ENCODE measurements at places on chromosomes 7 and 10.

DNA sequence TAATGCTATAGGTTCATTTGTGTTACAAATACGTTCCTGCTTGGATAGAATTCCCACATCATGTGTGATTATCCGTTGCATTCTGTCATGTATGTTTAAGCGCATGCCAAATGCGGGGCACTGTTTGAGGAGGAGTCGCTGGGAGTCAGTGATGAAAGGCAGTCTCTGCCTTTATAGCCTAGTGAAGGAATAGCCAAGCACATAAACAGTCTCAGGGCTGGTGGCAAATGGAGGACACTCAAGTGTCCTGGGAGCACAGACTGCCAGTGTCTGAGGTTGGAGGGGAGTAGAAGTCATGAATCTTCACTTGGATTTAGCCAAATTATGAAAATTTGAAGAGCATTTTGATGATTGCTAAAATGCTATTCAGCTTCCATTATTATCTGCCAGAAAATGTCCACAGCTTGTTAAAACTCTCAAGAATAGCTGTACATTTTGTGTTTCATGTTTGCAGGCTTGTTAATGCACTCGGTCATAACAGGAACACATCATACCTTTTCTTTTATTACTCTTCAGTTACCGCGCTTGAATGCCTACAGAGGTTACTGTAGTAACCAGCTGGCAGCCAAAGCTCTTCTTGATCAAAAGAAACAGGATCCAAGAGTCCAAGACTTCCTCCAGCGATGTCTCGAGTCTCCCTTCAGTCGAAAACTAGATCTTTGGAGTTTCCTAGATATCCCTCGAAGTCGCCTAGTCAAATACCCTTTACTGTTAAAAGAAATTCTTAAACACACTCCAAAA, 41.6 kb downstream of the NET1 start:
- DNase-seq, result no peak

- DNase-seq, result no peak
These were observed 269.0 kb downstream of the RPS24 start for GRCh38 chr10:78302739-78302988.

DNA sequence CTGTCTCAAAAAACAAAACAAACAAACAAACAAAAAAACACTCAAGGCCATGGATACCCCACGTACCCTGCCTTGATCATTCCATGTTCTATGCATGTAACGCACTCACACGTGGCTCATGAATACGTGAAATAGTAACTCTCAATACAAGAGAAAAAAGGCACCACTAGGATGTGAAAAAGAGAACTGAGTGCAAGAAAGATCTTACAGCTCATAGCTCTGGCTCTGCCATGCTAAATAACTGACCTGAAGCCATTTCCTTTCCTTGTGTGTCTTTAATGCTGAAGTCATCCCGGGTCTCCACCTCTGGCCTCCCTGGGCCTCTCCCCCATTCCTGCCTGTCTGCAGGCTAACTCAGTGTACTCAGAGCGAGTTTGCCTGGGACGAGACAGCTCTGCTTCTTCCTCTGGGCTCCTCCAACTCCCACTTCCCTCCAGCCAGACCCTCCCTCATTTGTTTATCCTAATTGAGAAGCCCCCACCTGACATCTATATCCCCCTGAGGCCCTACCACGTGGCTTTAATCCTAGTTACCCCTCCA, 117.3 kb downstream of the PRPF18 start:
- no peak for DNase-seq

DNA sequence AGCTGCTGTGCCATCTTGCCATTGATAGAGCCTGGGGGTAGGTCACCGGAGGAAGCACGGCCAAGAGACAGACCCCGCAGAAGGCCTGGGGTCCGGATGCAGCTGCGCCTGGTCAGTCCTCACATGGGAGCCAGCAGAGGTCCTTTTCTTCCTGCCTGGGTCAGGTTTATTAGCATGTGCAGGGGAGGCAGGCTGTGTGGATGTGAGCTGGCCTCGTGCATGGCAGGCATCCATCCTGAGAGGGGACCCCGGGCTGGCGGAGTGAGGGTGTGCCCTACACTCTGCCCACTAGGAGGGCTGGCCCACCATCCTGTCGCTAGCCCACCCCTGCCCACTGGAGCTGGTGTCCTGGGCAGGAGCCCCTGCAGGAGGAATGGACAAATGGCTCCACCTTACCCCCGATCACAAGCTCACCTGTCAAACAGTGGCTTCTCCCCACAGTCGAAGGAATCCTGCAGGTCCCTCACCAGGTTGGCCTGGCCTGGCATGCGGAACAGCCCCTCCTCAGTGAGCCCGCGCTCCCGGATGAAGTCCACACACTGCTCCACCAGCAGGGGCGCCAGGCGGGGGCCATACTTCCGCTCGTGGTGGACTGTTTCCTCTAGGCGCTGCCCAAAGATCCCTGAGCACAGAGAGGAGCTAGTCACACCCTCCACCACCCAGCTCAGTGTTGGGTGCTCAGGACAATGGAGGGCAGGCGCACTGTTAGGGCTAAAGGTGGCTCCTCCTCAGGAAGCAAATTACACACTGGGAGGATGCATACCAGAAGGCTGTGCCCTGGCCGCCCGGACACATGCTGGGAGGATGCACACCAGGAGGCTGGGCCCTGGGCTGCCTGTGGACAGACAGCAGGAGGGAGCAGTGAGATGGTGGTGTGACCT, 145.4 kb downstream of the ARHGAP22 start:
- DNase-seq, result no peak

DNA sequence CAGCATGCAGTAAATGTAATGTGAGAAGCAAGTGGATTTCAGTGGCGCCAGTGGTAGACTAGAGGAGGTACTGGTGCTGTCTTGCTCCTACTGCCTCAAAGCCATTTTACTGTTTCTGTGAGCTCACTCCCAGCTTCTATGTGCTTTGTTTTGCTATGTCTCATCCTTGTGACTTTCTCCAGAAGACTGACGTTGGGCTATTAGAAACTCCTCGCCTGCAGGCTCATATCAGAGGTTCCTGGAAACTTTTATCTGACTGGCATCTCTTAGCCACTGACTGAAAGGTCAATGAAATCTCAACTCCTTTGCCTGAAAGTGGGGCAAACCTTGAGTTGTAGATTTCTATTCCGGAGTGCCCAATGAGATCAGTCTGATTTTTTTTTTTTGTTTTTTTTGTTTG, 66.4 kb upstream of the SORCS1 start:
- no peak for DNase-seq

- DNase-seq, result no peak
These were observed 6.4 kb downstream of the FAM149B1 start for GRCh38 chr10:73174148-73174925.

GRCh38 chr7:90629297-90629918, 33.3 kb downstream of the CDK14 start:
- no peak for DNase-seq

DNA sequence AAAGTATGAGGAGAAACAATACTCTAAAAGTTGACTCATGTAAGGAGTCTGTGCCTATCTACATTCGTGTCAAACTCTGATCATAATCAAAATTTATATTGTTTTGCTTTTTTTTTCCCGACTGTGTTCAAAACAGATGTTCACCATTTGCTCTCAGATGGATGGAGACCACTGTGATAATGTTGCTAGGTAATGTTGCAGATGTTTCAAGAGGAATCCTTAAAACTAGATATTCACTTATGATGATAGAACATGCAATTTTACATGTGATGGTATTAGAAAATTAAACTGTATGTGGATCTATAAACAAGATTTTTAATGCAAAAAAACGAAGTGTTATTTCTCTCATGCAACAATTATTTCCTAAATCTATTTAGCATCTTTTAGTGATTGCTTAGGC, 1080.1 kb downstream of the REEP3 start:
- DNase-seq, result no peak

- no peak for DNase-seq
These were observed 105.4 kb upstream of the FAM133B start for GRCh38 chr7:92695308-92696261.

All from SIG-M5 (cell line).